ENCODE measurements at places on chromosomes 4 and X.

- DNase-seq, result no peak
Observed at GRCh38 chr4:25043548-25043947, 12.8 kb upstream of the LGI2 start.

- DNase-seq, result no peak
Observed at GRCh38 chr4:14812101-14812500, 190.2 kb upstream of the CPEB2 start.

DNA sequence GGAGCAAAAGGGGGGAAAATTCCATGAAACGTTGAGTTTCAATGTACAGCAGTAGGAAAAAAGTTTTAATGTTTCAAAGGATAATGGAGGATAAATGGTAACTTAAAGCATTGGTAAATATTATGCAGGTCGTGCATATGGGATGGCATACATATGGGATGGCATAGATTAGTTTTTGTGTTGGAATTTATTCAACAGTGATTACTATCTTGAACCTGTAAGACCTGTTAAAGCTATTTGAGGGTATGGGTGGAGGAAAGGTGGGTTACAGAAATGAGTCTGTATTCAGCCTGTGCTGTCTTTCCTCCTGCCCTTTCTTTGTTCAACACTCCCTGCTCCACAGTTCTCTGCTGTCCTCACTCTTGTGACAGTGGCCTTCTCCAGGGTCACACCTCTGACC lies 54.6 kb downstream of the ARHGAP10 start:
- DNase-seq, result no peak

DNA sequence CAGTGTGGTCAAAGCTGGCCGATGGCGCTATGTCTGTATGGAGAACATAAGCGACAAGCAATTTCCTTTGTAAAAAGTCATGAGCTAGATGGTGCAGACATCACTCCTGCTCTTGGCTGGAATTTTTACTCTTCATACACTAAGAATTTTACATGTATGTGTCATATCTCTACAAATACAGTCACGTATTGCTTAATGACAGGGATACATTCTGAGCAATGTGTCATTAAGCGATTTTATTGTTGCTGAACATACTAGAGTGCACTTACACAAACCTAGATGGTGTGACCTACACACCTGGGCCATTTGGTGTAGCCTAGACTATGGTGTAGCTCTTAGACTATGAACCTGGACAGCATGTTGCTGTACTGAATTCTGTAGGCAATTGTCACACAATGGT lies 185.4 kb downstream of the SOWAHB start:
- no peak for DNase-seq

DNA sequence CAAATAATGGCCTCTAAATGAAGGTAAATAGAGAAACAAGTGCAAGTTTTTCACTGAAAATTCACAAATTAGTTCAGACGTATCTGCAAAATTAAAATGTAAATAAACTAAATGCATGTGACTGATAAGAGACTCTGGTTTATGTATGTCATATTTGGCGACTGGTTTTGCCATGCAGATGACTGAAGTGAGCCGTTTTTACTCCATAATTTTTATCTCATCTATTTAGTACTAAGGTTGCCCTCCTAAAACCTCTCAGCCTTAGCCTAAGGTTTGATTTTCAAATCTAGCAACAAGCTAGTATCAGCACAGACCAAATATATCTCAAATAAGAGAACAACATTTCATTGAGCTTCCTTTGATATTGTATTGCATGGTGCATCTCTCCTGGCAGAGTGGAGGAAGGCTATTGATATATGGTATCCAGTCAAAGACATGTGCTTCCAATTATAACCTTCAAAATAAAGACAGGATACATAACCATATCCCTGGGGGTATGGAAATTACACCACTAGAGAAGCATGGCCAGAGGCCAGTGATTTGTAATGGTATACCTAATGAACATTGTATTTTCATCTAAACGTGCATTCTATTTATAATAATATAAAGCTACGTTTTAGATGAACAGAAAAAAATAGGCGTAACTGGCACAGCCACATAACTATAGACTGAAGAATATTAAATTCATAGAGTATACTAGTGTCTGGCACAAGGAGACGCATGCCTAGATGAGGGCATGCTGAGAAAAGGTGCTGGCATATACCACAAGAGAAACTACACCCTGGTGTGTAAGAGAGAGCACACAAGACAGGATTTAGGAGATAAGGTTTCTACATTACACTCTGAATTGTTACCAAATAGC lies 392.6 kb upstream of the INTU start:
- no peak for DNase-seq

- DNase-seq, result no peak
Observed at GRCh38 chr4:110876866-110877265, 254.0 kb upstream of the PITX2 start.

DNA sequence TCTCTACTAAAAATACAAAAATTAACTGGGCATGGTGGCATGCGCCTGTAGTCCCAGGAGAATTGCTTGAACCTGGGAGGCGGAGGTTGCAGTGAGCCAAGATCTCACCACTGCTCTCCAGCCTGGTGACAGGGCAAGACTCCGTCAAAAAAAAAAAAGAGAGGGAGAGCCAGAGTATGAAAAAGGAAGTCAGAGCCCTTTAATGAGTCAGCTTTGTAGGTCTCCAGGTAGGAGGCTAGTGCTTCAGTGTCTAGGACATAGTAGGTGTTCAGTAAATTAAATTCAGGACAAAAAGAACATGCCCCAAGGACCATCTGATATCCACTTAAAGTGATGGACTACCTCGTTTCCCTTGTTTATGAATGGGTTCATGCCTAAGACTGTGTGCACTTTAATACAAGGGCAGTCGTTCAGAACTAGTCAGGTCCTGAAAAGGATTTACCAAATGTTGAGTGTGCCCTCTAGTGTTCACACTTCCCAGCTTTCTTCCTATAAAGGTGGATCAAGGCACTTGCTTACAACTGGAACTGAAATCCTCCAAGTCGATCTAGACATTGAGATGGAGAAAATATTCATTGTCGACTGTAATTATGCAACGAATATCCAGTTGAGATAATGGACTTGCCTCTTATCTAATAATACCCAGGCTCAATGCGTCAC lies 29.0 kb downstream of the F9 start:
- DNase-seq, result peak; percentile 52

DNA sequence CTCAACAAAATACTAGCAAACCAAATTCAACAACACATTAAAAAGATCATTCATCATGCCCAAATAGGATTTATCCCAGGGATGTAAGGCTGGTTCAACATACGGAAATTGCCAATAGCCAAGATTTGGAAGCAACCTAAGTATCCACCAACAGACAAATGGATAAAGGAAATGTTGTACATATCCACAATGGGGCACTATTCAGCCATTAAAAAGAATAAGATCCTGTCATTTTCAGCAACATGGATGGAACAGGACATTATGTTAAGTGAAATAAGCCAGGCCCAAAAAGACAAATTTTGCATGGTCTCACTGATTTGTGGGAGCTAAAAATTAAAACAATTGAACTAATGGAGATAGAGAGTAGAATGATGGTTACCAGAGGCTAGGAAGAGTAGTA lies 82.0 kb upstream of the FAM241A start:
- no peak for DNase-seq

DNA sequence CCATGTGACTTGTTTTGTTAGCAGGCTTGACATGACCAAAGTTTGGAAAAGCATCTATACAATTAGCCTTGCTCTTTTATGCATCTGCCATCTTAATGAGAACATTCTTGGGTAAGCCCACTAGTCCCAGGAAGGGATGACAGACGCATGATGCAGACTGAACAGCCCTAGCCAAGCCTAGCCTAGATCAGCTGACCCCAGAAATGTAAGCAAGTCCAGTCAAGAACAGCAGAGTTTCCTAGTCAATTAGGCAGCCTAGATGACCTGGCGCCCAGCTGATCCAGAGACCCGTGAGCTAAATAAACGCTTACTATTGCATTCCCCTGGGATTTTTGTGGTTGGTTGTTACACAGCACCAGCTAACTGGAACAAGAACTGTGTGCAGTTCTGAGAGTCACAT lies 457.9 kb downstream of the BCOR start:
- no peak for DNase-seq

GRCh38 chr4:54016504-54016903 lies 47.9 kb downstream of the CHIC2 start:
- no peak for DNase-seq

GRCh38 chr4:94757192-94758140 lies at the start of gene BMPR1B:
Gene BMPR1B (plus strand): TSS chr4:94757955. CDS start chr4:95104425, 346,470 bp downstream.
- peak; percentile 70 for DNase-seq

- DNase-seq, result peak; percentile 29
Observed at GRCh38 chrX:140762061-140762460, 52.5 kb downstream of the LINC00632 start.

GRCh38 chr4:158859661-158860060 lies 90.8 kb downstream of the FNIP2 start:
- DNase-seq, result no peak

GRCh38 chr4:133440404-133440803 lies 291.3 kb downstream of the PCDH10 start:
- no peak for DNase-seq

DNA sequence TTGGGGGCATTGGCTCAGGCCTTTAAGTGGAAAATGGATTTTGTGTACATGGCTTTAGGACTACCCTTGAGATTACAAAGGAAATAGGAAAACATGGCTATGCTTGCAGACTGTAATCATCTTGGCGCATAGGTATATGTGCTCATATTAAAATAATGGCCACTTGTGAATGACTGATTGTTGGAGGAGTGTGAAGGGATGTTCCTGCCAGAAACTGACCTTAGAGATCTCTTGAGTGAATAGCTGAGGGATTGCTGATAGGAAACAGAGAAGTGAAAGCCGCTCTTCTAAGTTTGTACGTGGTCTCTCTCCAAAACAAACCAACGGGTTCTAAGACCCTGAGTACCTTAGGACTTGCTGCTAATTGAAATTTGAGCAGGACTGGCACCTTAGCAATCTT lies 186.0 kb downstream of the MGST2 start:
- DNase-seq, result no peak

DNA sequence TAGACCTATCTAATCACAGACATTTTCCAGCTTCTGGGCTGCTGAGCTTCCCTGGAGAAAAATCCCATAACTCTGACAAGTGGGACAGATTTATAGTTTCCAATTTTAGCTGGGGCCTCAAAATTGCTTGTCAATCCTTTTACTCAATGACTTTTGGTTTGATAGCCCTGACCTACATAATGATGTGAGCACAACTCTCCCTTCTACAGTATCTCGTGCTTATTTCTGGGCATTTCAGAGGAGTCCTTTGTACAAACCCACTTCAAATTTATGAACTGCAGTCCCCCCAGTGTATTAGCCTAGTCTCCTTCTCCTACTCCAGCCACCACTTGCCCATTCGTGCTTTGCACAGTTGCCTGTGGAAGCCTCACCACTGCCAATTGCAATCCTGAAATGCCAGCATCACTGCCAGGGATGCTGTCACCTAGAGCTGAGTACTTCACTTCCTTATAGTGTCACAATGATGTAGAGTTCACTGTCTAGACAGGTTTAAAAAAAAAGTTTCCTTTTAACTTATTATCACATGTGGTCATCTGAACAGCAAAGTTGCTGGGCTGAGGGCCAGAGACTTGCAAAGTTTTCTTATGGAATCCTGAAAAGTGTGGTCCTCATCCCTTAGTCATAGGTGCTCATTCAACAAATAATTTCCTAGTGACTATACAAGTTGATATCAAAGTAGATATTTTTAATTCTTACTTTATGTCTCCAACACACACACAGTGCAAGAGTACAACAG lies 21.2 kb downstream of the TRAM1L1 start:
- peak; percentile 40 for DNase-seq

- DNase-seq, result no peak
Observed at GRCh38 chr4:178689926-178690325, 1247.7 kb upstream of the AGA start.

GRCh38 chr4:184423003-184423686 lies 51.2 kb downstream of the IRF2 start:
- no peak for DNase-seq

GRCh38 chr4:102493794-102494193 lies 7.4 kb upstream of the NFKB1 start:
- no peak for DNase-seq

DNA sequence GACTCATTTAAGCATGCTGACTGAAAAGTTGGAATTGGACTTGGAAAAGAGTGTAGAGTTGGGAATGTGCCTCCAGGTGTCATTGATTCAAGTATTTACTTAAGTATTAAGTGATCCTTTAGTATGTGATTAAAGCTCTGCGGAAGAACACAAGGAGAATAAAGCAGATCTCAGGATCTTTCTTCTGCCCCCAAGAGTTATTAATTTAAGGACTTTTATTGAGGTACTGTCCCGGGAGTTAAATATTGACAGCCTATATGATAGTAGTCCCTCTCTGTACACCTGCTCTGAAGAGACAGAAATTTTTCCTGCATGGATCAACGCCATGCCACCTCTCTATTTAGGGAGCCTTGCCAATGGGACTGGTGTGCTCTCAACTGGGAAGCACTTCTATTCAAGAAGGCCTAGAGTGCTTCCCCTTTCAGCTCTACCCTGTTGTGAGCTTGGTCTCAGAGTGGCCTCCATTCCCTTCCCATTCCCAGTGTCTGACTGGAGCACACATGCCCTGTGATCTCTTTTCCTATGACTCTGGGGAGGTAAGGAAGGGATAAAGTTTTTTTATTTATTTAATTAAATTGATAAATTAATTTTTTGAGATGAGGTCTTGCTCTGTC lies 75.9 kb downstream of the SHISA3 start:
- no peak for DNase-seq

GRCh38 chr4:157701695-157701994 lies 471.2 kb downstream of the GASK1B start:
- DNase-seq, result no peak

GRCh38 chr4:160026721-160027120 lies 923.8 kb downstream of the RAPGEF2 start:
- peak; percentile 67 for DNase-seq

DNA sequence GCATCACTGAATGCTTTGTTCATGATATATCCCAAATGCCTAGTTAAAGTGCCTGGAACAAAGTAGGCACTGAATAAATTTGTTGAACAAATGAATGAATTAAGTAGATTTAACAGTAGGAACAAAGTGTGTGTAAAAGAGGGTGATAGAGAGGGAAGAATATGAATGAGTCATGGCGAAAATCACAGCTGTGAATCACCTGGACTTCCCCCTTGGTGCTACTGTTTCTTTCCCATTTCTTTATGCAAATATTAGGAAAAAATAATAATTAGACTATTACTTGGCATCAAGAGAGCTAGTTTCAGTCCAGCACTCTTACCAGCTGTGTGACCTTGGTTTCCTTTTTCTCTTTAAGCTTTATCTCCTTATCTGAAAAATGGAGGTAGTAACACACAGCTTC lies 9.2 kb downstream of the SPIN3 start:
- DNase-seq, result no peak

- DNase-seq, result no peak
Observed at GRCh38 chr4:182901337-182901736, 15.8 kb downstream of the DCTD start.

- peak; percentile 53 for DNase-seq
Observed at GRCh38 chrX:53048169-53049126, at the start of gene GPR173. Gene GPR173 (plus strand): TSS chrX:53048789. CDS start chrX:53076622, 27,833 bp downstream.

DNA sequence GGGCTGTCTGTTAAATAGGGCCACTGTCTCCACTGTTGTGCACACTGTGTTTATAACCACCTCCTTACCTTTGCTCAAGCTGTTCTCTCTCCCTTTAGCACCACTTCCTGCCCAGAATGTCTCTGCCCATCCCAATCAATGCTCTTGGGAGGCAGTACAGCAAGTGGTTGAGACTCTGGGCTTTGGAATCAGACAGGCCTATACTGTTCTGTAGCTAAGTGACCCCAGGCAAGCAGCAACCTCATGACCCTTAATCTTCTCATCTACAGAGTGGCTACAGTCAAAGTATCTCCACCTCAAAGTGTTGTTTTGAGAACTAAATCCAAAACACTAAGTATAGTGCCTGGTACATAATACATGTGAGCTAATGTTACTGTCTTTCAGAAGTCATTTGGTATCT lies 3.8 kb upstream of the TXK start:
- no peak for DNase-seq

Measured in ACHN (cell line).